ENCODE measurements at places on chromosomes 5 and 9.
A peak's percentile ranks its signal among the peaks of the same experiment; 100 is the strongest.

DNA sequence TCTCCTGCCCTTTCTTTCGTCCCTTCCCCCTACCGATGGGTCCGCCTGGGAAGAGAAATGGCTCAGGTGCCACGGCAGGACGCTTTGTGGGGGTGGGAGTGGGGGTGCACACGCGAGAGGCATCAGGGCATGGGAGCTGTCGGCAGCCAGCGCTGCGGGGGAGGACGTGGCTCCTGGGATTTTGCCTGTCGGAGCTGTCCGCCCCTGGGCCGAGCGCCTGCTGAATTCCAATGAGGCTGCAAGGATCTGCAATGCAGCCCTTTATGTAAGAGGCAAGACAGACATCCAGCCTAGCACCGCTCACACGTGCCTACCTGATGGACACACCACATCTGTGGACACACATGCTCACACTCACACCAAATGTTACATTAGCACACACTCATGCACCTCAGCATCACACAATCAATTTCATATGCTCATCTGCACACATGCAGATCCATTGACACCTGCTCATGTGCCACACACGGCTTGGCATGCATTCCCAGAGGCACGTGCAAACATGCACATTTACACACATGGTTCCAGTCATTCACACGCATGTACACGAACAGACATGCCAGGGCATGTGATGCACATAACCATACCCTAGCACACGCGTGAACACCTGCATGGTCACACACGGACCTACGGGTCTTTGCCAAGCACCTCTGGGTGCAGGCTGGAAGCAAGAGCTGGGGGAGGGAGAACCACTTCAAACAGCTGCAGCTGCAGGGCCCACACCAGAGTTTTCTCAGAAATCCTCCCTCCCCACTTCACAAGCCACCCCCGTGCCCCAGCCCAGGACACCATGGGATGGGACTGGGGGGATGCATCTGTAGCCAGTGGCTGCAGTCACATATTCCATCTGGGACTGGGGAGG is 1.4 kb downstream of the GRIN1 start:
- DNase-seq: no peak

GRCh38 chr5:42614509-42614908 is 142.1 kb upstream of the CCDC152 start:
- no peak for DNase-seq

- no peak for DNase-seq
These were observed 55.6 kb downstream of the ANGPTL2 start for GRCh38 chr9:127066851-127067136.

DNA sequence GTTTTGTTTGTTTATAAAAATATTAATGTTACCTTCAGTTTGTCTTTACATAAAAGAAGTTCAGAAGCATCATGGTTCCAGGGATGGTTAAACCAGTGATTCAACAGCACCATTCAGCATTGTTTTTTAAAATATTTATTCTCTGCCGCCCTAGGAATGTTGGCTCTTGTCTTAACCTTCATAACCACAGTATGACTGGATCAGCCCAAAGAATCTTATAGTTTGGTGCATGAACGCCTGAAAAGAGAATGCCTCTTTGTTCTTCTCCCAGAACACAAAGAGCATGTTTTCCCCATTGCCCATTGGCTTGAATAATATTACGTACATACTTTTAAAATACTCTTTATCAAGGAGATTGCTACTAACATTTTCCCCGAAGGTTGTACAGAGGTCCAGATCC is 413.4 kb downstream of the ANXA1 start:
- DNase-seq: peak; percentile 56

- no peak for DNase-seq
These were observed 50.0 kb downstream of the TSSK1B start for GRCh38 chr5:113384782-113385285.

GRCh38 chr9:132210472-132211145 is 48.8 kb downstream of the NTNG2 start:
- no peak for DNase-seq

- DNase-seq: no peak
These were observed 11.0 kb downstream of the SKP2 start for GRCh38 chr5:36162810-36163486.

GRCh38 chr5:115884704-115885103 is 43.0 kb downstream of the AP3S1 start:
- DNase-seq: no peak

- no peak for DNase-seq
These were observed 17.6 kb upstream of the SNX2 start for GRCh38 chr5:122757285-122757684.

DNA sequence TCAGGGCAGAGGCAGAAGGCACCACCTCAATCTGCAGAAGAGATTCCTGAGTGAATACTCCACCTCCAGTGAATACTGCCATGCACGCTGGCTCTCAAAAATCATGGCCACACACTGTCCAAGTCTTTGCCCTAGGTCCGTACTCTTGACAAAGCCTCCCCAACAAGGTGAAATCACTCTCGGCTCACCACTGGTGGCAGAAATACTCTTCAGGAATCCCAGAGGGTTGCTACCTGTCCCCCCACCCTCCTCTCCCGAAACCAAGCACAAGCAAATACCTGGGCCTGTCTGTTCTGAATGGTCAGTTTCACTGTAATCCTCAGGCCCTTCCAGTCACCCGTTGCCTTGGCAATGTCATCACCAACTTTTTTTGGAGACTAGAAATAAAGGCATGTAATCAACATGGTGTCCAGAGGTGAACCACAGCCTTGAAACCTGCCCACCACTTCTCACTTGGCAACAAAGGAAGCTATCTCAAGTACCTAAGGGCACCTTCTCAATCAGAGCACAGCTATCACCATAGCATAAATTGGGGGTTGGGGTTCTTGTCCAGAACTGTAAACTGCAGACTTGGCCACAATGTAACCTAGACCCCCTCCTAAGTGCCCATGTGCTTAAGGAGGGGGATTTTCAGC is 1.8 kb downstream of the RPL12 start:
- DNase-seq: no peak

- peak; percentile 61 for DNase-seq
These were observed at the start of gene GPSM1 for GRCh38 chr9:136327304-136327974. Gene GPSM1, plus strand, starts transcription at chr9:136327539. Its CDS starts 157 bp downstream, at chr9:136327696.

GRCh38 chr5:74261421-74261820 is 379.1 kb downstream of the ENC1 start:
- no peak for DNase-seq

DNA sequence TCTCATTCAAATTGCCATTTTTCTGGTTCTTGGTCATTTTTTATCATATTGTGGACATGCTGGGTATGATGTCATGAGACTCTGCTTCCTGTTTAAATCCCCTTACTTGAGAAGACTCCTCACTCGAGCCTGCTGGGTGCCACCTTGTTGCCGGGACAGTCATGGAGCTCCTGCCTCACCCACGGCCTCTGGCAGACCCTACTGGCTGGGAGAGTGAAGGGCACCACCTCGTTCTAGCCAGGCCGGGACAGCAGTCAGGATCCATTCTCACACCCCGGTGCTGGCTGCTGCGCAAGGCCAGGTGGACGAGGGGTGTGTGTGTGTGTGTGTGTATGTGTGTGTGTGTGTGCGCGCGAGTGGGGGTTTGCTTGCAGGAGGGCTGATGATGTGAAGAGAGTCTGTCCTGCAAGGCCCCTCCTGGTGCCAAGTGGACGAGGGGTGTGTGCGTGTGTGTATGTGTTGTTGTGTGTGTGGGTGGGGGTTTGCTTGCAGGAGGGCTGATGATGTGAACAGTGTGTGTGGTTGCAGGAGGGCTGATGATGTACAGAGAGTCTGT is 4.4 kb downstream of the CEP72 start:
- DNase-seq: no peak

DNA sequence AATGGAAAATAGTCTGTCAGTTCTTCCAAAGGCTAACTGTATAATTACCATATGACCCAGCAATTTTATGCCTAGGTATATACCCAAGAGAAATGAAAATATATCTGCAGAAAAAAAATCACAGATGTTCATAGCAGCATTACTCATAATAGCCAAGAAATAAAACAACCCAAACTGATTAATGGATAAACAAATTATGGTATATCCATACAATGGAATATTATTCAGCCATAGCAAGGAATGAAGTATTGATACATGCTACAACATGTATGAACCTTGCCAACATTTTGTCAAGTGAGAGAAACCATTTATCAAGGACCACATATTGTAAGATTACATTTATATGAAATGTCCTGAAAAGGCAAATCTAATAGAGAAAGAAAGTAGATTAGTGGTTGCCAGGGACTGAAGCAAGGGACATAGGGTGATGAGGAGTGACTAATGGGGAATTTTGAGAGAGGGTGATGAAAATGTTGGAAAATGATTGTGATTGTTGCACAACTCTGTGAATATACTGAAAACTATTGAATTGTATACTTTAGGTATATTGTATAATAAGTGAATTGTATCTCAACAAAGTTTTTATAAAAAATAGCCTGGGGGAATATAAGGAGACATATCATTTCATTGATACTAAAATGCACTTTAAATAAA is 114.4 kb downstream of the PBX3 start:
- no peak for DNase-seq

GRCh38 chr9:12730927-12731326 is 37.7 kb downstream of the TYRP1 start:
- no peak for DNase-seq

GRCh38 chr9:112477330-112477729 is 9.3 kb upstream of the KIAA1958 start:
- DNase-seq: no peak

DNA sequence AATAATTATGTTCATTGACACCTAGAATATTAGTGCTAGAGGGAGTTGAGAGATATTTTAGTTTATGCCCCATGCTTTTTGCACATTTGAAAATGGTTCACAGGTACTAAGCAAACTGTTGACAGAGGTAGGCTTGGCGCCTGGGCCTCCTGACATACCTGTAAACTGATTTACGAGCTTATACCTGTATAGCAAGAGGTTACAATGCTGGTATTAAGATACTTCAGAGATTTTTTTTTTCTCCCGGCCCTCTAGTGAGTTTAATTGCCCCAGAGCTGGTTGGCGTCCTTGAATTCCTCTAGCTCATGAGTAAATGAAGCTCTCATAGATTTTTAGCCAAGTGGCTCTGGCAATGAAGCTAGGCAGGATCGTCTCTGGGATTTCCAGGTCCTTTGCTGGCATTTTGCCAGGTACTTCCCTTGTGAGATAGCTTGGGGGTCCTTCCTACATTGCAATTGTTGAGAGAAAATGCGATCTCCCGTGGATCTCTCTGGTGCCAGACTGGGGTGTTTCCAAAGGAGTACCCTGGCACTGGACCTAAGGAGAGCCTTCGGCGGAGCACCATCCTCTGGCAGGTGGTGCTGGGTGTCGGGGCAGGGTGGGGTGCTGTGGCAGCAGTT is 9.0 kb downstream of the SLC36A1 start:
- DNase-seq: no peak

All from COLO829 (cell line).